ENCODE measurements at places on chromosomes 16 and 17. TPM values are rescaled to one million over a fixed set of nuclear protein-coding genes. Genes with fewer than 3 reads are reported as not detected.

Gene TBC1D3D
- polyA plus RNA-seq: 3.0 TPM

Gene GAS2L2
- not detected for polyA plus RNA-seq

Gene CD68
- polyA plus RNA-seq: 60.2 TPM

Gene CDRT15L2
- not detected for polyA plus RNA-seq

Gene FADS6
- 27.3 TPM for polyA plus RNA-seq

Gene CCT6B
- polyA plus RNA-seq: 2.7 TPM

Gene ABAT
- 13.4 TPM for polyA plus RNA-seq

Gene PIRT
- 10.8 TPM for polyA plus RNA-seq

Gene CCL1
- polyA plus RNA-seq: not detected

Gene IL17C
- not detected for polyA plus RNA-seq

Gene NOL3
- polyA plus RNA-seq: 8.7 TPM

Gene LITAFD
- polyA plus RNA-seq: not detected

Gene CD79B
- 1.6 TPM for polyA plus RNA-seq

Gene TP53TG3D
- polyA plus RNA-seq: not detected

Gene NSF
- 29.9 TPM for polyA plus RNA-seq

Gene TAT
- 0.30 TPM for polyA plus RNA-seq

Gene ATP1B2
- not detected for polyA plus RNA-seq

Gene HAPSTR1
- 18.1 TPM for polyA plus RNA-seq

Gene OR1A1
- polyA plus RNA-seq: not detected

Gene ITGA2B
- not detected for polyA plus RNA-seq

Gene MED13
- 29.8 TPM for polyA plus RNA-seq

Gene PRM2
- polyA plus RNA-seq: not detected

Gene PRKAR1A
- polyA plus RNA-seq: 61.6 TPM

Gene DPEP2
- polyA plus RNA-seq: not detected

Gene ASGR1
- polyA plus RNA-seq: 2.7 TPM

Gene TSPAN10
- polyA plus RNA-seq: not detected

Gene DRC3
- polyA plus RNA-seq: 0.85 TPM

Gene OR3A3
- not detected for polyA plus RNA-seq

Gene GCGR
- 0.27 TPM for polyA plus RNA-seq

Gene CFAP97D1
- not detected for polyA plus RNA-seq

Gene CNTNAP1
- 2.5 TPM for polyA plus RNA-seq

Gene TPSD1
- 0.06 TPM for polyA plus RNA-seq

Gene NXPH3
- not detected for polyA plus RNA-seq

Gene KCNJ2
- 0.27 TPM for polyA plus RNA-seq

Gene MT1M
- 3.5 TPM for polyA plus RNA-seq

Gene TP53TG3C
- polyA plus RNA-seq: not detected

Gene ACSM2A
- polyA plus RNA-seq: not detected

Gene NOTUM
- polyA plus RNA-seq: 1.1 TPM

Gene MARCHF10
- polyA plus RNA-seq: not detected

Gene MPP2
- 1.1 TPM for polyA plus RNA-seq

Gene AIPL1
- polyA plus RNA-seq: not detected

Gene PPP1R1B
- polyA plus RNA-seq: 37.5 TPM

Gene OTOA
- polyA plus RNA-seq: 0.03 TPM

Gene GUCY2D
- polyA plus RNA-seq: 0.81 TPM

Gene PLK1
- 4.7 TPM for polyA plus RNA-seq

Gene KRT31
- not detected for polyA plus RNA-seq

Gene OR3A2
- not detected for polyA plus RNA-seq

Gene PIMREG
- 1.9 TPM for polyA plus RNA-seq

Gene KRT40
- not detected for polyA plus RNA-seq

Gene NFAT5
- 0.89 TPM for polyA plus RNA-seq

Gene ADAM11
- not detected for polyA plus RNA-seq

Gene SPATA32
- polyA plus RNA-seq: 0.04 TPM

Gene SMIM36
- polyA plus RNA-seq: not detected

Gene ANKRD40CL
- 237 TPM for polyA plus RNA-seq

Gene HS3ST3A1
- polyA plus RNA-seq: 0.25 TPM

All from small intestine (tissue), 16 donors.